Esophagus squamous epithelium (tissue), 5 donors: ENCODE measurements at places on chromosomes 11 and 22.

DNA sequence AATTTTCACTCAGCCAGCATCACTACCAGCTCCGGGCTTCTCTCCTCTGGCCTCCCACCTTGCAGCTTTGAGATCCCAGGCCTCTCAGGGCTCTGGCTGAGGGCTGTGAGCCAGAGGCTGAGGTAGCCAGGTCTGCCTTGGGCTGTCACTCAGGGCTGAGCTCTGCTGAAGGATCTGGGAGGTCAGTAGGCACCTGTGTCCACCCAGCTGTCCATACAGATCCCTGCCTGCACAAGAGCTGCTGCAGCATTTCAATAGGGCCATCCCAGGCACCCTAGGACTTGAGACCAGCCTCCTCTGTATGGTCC, 12.6 kb downstream of the KCNQ1OT1 start:
- no peak for DNase-seq

DNA sequence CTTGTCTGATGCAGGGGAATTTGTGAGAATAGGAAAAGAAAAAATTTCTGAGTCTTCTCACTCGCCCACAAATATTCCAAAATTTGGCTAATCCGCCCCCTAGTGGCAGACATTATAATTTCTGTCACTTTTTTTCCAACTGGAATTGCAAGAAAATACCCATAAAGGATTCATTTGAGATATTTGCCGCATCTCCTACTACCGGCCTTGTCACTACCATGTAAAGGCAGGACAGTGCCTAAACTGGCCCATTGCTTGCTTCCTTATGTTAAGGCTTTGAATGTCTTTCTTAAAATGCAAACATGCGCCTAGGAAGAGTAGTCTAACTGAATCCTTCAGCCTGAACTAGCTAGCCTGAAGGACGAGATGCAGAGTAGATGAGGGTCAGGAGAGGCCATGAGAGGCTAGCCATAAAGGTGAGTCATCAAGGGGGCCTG, 9.3 kb upstream of the CEP295 start:
- no peak for DNase-seq

DNA sequence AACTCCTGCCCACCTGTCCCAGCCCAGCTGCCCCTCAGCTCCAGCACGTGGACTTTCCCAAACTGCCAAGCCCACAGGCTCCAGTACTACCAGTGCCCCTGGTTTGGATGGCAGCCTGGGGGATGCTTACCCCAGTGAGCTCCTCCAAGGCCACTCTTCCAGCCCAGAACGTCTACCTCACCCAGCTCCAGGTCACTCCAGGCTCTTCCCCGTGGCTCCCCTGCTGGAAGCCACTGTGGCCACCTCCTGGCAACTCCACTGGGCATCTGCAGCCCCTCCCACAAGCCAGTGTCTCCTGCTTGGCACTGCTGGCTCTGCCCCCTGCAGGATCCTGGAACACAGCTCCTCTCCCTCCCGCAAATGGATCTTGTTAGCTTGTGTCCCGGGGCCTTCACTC, 29.3 kb downstream of the LMO1 start:
- DNase-seq = no peak

DNA sequence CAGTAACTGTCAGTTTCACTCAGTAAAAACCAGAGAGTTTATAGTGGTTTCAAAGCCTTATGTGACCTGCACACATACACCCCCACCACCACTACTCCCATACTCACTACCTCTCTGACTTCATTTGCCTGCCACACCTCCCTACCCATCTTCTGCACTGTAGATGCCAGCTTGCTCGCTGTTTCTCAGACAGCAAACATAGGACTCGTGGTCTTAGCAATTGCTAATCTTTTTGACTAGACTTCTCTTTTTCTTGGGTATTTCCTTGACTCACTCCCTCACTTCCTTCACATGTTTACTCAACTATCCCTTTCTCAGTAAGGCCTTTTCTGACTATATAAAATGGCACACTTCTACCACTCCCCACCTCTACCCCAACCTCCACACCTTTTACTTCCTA, 27.8 kb downstream of the CEP295 start:
- no peak for DNase-seq

DNA sequence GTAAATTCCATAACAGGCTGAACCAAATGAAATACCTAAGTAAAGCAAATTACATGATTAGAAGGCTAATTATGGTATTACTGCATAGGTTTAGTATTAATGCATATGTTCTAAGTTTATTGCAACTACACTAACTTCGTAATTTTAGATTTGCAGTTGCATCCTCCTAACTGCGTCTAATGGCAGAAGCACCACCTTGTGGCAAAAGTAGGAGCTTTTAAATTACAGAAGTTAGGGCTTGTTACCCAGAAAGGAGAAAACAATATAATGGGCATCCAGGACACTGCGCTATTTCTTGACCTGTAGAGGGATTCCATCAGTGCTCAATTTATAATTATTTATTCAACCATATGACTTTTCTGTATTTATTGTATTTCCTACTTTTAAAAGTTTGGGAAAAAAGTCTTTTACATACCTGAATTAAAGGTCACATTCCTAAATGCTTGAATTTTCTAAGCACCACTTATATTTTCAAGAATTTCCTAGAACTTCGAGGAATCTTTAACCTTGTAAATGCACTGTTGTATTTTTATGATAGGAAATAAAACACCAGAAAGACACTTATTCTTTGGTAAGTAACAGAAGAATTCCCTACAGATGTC, 16.3 kb upstream of the GPR83 start:
- no peak for DNase-seq

DNA sequence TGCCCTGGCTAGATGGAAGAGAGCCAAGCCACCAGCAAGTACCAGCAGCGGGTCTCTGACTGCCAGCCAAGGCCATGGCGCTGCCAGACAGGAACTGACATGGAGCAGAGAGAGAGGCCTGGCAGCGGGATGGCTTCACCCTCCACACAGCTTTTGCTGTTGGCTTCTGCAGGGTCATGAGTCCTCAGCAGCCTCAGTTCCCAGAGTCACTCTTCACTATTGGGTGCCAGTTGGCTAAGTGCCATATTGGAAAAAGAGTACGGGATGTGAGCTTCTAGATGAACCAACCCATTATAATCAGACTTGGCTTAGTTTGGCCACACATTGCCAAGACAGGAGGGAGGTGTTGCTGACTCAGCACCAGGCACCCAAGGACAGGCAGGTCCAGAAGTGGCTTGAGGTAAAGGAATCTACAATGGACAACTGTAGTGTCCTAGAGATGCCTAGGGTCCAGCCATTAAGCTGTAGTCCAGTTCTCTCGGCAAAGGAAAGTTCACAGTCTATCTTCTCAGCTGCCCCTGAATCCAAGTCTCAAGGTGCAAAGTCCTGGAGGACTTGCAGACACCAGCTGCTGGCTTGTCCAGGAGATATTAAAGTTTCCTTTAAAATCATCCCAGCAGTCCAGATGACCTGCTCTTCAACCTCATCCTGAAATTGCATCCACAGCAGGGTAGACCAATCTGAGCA, 40.7 kb upstream of the POU2AF1 start:
- DNase-seq = no peak

- no peak for DNase-seq
Observed at GRCh38 chr11:18461909-18462308, 6.3 kb downstream of the LDHAL6A start.

DNA sequence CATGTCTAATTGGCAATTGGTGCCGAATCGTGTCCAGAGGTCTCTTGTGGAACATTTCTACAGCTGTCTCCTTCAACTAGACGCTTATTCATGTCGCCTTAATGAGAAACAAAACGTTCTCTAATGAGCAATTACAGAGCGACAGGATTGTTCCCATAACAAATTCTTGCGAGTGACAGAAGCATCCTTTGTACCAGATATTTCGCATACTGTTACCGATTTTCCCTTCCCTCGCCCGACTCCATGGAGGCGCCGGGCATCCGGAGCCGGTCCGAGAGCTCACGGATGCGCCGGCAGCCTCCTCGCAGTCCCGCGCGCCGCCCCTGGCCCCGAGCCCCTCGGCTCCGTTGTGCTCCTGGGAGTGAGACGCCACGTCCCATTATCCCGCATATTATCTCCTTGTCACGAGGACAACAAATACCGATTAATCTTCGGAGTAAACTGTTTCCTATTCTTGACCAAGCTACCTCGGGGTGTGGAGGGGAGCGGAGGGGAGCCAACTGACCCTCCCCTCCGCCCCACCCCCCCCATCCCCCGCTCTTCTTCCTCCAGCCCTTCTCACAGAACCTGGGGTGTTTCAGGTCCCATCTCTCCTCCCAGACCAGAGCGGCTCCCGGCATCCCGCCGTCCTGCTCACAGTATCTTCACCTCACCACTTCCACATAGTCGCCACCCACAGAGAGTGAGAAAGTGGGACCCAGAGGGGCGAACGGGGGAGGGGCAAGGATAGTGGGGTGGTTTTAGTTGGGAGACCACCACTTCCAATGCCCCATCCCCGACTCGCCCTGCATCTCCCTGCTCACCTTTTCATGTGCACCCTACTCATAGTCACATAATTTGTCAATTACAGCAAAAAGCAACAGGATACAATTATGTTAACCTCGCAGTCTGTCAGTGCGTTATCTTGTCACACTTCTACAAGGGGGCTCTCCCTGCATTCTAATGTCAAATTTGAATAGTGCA, 11.4 kb downstream of the PAX6 start:
- no peak for DNase-seq

GRCh38 chr22:33296941-33297340, 238.8 kb upstream of the SYN3 start:
- no peak for DNase-seq

DNA sequence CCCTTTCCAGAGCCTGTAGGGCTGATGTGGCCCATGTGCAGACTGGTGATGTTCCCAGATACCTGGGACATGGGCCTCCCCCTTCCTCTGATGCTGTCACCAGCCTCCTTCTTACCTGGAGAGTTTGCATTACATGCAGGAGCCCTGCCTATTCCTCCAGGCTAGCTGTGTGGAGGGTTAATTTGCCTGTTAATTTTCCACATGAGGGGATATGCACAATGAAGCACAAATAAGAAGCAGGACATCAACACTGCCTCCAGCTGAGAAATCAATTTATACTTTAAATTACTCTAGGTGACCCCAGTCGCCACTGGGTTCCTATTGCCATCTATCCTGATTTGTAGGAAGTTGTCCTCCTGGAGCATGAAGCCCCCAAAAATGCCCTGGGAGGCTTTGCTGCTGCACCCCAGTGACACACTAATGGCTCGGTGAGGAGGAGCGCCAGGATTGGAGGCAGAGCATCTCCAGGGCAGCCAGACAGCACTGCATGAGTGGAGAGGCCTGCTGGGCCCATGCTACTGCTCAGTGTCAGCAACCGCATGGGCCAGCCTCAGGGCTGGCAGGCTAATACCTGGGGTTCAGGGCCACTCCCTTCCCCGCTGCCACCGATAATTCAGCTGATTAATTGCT, 101.6 kb upstream of the USP47 start:
- no peak for DNase-seq

DNA sequence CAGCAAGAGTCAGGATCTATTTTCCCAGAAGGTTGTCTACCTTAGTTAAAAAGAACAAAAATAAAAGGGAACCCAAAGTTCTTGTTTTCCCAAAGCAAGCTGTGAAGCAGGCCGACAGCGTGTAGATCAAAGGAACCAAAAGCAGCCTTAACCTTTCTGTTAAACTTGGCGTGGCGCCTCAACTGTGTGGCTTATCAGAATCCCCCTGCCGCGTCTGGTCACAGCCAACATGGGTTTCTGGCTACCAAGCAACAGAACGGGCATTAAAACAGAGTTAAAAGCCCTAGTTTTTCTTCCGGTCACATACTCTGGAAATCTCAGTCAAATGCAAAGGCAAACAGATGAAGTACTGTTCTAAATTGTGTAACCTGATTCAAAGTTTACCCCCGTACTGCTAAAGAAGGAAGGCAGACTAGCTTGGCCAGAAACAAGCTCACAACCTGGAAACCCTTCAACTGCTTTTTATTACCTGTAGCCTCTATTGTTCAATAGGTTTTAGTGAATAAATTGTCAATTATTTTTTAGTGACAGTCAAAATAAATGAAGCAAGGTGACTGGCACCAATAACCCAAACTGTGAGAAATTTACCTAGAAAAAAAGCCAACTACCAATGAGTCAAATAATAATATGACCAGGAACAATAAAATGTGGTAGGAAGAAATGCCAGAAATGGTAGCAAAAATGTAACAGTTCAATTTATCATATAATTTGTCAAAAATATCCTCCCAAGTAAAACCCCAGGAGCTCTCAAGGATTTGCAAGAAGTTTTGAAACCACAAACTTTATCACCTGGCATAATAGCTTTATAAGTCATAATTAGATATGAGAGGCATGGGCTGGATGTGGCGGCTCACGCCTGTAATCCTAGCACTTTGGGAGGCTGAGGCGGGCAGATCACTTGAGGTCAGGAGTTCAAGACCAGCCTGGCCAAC, 21.4 kb downstream of the CHKA start:
- no peak for DNase-seq

- DNase-seq = no peak
Observed at GRCh38 chr11:2298795-2299761, 2.6 kb downstream of the C11orf21 start.

DNA sequence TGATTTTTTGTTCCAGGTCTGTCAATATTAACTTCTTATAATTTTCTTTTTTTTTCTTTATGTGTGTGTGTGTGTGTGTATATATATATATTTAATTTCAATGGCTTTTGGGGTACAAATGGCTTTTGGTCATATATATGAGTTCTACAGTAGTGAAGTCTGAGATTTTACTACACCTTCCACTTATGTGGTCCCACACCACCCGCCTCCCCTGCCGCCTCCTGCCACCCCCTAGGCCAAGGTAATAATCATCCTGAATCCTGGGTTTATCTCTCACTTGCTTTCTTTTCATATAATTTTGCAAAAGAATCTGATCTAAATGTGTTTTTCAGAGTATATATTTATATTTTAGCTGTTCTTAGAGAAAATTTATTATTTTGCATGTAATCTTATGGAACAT, 11.1 kb downstream of the NEAT1 start:
- DNase-seq = no peak

- no peak for DNase-seq
Observed at GRCh38 chr22:32421484-32421883, 9.4 kb upstream of the RTCB start.

DNA sequence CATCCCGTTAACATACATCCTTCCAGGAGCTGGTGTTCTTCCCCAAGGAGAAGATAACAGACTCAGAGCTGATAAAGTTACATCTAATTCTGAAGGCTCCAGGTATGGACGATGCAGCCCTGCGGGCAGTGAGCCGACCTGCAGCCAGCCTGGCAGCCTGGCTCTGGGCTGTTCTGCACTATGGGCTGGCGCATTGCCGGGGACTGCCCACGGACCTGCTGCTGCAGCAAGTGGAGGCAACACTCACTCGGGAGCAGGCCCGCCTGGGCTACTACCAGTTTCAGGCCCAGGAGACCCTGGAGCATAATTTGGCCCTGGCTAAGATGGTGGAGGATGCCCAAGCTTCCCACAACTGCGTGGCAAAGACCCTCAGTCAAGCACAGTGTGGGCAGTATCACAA, 39.7 kb downstream of the RRP8 start:
- DNase-seq = no peak

- DNase-seq = no peak
Observed at GRCh38 chr22:39958949-39959639, 1.1 kb upstream of the TMA7B start.

GRCh38 chr11:71481101-71481960, 28.3 kb downstream of the NADSYN1 start:
- no peak for DNase-seq

- DNase-seq = no peak
Observed at GRCh38 chr11:126426820-126427749, 71.6 kb downstream of the ST3GAL4 start.
